Stimulated activated CD8-positive, alpha-beta memory T cell treated with anti-CD3 and anti-CD28 coated beads, Interleukin-7, amount 100 ng/mL, for 4 hours (primary cell): ENCODE measurements at places on chromosomes 12 and 14.

DNA sequence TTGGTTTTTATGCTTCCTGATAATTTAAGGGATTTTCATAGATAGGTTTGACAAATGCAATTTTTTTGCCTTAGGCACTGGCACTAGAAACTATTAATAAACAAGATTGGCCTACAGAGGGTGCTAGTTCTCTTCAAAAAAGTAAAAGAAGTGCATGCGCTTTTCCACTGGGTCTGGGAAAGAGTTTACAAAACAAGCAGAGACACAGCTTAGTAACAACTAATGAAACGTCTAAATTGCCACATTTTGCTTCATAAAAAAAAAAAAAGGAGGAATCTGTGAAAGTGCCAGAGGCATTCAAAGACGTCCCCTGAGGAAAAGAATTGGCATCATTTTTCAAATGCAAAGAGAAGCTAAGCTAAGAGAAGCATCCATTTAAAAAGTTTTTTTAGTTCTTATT is 58.3 kb upstream of the EEA1 start:
- DNase-seq, result no peak

GRCh38 chr14:76902591-76902990 is 76.4 kb downstream of the LRRC74A start:
- DNase-seq, result no peak

DNA sequence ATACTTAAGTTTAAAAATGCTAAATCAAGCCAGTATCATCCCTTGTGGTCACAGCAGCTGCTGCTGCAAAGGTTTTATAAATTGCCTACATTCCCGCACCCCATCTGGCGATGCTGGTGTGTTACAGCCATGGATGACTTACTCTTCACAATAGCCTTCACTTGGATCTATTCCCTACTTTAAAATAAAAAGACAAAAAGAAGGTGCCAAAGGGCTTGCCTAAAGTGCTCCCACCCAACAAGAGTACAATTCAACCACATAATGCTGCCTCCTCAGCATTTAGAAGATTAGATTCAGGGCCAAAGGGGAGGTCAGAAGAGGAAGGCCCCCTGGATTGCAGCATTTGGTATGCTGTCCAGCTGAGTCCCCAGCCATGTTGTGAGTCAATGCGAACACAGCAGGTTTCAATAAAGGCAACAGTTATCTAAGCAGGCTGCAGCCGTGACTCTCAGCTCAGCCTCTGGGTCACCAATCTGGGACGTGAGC is 176.1 kb downstream of the DAD1 start:
- no peak for DNase-seq

- no peak for DNase-seq
Observed at GRCh38 chr12:90036637-90037036, 328.0 kb upstream of the ATP2B1 start.

DNA sequence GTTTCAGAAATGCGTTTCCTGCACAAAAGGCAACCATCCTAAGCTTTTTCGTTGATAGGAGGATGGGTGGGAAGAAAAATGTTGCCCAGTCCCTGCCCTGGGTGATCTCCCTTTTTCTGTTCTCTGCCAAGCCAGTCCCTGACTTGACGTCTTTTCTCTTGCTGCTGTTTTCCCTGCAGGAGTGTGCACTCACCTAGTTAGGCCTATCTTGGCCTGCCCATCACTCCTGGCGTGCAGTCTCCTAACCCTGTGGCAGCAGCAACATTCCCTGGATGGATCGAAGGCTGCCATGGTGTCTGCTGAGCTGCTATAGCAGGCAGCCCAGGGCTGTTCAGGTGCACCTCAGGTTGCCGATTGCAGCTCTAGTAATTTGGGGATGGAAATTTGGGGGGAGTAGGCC is 1.2 kb downstream of the UNC119B start:
- no peak for DNase-seq

DNA sequence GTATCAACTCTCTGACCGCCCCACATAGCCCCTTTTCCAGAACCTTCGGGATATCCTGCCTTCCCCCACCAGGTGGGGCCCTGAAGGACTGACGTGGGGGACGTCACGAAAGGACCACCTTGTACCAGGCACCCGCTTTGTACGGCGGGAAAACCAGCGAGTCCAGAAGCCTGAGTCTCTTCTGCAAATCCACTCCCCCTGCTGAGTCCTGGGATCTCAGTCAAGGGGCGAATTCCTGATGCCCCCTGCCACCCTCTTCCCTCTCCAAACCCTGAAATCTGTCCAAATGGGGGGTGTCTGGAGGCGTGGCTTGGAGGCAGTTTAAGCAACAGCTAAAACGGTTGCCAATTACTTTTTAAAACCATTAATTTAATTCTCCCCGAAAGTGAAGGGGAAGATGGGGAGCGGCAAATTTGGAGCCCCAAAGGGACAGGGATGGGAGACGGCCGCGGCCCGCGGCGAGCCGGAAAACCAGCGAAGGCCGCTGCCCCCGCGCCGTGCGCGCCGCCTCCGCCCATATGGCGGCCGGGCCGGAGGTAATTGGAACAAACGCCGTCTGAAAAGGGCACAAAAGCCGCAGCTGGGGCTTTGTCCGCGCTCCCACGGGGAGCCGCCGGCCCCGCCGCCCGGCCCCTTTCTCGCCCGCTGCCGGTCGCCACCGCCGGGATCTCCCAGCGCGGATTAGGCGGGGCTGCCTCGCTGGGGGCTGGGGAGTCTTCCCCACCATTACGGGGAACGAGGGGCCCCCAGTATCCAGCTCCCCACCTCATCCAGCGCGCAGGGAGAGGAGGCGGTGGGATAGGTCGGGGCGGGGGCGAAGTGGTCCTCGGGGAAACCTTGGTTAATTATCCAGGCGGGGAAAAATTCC is 6.6 kb downstream of the LHX5 start:
- DNase-seq, result no peak

- DNase-seq, result no peak
Observed at GRCh38 chr12:93813186-93813585, 136.0 kb downstream of the CRADD start.

DNA sequence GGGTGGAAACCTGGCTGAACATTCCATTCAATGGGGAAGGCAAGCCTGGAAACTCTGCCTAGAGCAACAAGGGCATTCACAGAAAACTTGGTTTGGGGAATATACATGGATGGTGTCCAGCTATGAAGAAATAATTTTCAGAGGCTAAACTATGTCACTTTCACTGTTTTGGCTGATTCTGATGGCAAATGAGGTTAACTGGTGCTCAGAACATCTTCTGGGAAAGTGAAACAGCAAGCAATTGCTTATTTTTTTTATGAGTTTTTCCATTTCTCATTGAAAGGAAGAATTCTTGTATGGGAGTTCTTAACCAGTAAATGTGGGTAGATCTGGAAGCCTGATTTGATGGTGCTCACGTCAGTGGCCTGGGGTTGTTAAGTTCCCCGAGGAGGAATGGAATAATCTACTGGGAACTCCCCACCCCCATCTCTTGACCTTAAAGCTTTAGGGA is 132.8 kb upstream of the BTG1 start:
- DNase-seq, result no peak

DNA sequence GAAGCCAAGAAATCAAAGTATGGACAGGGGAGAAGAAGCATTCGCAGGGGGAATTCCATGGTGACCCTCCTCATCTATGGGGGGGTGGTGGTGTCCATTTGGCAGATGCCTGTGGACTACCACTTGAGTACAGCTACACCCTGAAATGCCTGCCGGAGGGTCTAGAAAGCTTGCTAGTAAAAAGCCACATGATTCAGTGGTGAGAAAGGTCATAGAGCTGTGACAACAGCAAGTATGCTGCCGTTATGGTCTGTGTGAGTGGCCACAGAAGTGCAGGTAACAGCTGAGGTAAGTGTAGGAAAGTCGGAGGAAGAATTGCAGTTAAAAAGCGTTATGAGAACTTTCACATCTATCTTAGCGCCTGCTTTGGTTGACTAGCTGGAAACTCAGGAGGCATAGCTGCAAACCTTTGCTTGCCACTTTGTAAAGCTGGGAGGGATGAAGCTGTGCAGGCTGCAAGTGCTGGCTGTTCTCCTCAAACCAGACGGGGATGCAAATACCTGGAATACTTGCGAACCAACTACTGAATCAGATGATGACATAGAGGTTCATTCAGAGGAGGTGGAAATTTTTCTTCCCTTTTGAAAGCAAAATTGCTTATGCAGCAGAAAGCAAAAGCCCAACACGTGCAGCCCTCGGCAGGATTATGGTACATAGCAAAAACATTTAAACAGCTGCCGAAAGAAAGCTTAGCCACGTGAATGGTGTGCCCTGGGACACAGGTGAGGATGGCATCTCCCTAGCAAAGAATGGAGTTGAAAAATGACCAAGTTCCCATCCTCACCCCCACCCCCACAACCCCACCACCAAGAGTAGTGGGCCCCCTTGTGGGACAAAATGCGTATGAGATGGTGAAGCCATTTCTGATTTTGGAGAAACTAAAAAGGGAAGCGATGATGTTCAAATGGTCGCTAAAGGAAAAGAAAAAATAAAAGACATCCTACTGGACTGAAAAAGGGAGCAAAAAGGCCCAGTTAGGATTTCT is 287.0 kb downstream of the RERGL start:
- DNase-seq, result no peak

DNA sequence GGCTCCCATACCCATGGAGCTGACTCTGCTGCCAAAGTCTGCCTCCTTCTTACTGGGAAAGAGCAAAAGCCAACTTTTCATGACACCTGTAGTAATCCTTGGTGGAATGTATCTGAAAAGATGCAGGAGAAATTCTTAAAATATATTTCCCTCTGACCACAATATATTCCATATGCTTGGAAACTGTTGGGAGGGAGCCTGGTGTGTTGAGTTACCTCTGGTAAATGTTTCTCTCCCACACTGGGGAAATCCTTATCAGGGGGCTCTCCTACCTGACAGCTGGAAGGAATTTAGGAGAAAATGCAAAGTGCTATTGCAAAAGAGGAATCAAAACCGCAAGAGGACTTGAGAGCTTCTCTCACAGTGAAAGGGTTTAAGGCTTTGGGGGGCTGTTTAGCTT is 139.4 kb downstream of the TBX5 start:
- DNase-seq, result no peak

GRCh38 chr12:62931477-62931876 is 3.5 kb downstream of the PPM1H start:
- no peak for DNase-seq

DNA sequence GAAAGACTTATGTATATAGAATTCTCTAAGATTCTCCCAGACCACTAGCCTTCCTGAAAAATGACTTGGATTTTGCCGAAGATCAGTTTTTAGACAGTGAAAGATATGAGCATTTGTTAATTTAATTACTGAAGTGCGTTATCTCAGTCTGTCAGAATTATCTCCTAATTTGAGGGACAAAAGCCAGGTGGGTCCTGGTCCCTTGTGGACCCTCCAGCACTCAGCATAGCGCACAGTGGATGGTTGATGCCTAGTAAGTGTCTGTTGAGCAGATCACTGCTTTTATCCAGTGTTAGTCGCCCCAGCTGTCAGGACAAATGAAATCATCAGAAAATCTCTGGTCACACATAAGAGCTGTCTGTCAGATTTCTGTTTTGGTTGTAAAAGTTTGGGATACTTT is 80.4 kb downstream of the EML1 start:
- DNase-seq, result no peak

DNA sequence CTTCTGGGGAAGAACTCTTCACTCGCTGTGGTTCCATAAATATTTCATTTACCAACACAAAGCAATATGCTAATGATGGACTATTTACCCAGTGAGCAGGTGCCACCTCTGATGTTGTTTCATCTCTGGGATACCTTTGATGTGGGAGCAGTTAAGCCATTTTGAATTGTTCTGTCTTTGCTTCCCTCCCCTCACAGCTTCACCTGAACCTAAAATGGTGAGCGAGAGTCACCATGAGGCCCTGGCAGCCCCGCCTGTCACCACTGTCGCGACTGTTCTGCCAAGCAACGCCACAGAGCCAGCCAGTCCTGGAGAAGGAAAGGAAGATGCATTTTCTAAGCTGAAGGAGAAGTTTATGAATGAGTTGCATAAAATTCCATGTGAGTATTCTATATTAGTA is 352.7 kb downstream of the SYT1 start:
- no peak for DNase-seq
